ENCODE measurements at places on chromosomes 2 and 18.

- no peak for DNase-seq
Observed at GRCh38 chr2:138470941-138471340, 30.6 kb upstream of the SPOPL start.

- no peak for DNase-seq
Observed at GRCh38 chr2:60212181-60212945, 341.1 kb downstream of the BCL11A start.

DNA sequence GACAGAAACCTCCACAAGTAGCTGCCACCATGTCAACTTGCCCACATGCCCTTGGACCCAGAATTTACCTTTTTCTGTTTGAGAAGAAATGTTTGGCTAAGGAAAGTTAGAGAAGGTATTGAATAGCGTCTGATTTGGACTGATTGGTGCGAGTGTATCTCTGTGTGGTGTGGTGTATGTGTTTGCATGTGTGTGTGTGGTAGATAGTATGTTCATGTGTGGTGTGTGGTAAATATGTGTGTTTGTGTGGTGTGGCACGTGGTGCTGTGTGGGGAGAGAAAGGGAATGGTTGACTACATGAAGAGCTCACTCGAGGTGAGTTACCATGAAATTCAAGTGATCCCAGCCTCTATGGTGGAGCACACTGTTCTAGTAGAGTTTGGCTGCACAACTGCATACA is 360.8 kb upstream of the SPHKAP start:
- no peak for DNase-seq

- DNase-seq, result no peak
Observed at GRCh38 chr2:31962757-31963361, 47.9 kb downstream of the MEMO1 start.

DNA sequence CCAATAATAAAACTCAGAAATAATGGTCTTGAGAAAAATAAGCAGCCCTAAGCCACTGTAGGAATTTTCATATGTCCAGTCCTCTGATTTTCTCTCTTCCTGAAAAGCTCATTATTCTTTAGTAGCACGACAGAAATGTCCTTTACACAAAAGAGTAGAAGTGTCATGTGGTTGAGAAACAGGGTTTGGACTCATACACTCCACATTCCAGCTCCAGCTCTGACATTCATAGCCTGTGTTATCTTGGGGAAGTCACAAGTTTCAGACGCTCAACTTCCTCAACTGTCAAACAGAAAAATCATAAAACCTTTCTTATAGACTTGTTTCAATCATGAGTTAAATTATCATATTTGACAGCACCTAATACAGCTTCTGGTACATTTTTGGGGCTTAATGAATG is 511.5 kb downstream of the TNS1 start:
- no peak for DNase-seq

GRCh38 chr2:206802654-206803514 is 37.5 kb downstream of the FASTKD2 start:
- DNase-seq, result no peak

DNA sequence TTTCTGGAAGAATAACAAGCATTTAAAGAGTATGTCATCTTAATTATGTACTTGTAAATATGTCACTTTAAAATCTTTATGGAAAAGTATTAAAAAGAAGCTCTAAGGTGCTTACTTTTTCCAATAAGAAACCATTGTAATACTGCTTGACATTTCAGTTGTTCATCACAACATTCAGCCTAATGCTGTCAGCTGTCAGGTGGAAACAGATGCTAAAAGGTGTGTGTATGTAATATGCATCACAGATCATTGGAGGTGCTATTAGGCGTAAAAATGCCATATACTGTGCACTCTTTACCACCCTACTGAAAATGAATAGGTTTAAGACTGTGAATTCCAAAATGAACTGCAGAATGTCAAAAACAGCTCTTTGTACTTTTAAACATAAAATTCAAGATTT is 40.3 kb downstream of the METTL8 start:
- no peak for DNase-seq

GRCh38 chr2:161379740-161380139 is 36.4 kb upstream of the TBR1 start:
- DNase-seq, result no peak

GRCh38 chr2:201532686-201533304 is 81.3 kb downstream of the STRADB start:
- no peak for DNase-seq

DNA sequence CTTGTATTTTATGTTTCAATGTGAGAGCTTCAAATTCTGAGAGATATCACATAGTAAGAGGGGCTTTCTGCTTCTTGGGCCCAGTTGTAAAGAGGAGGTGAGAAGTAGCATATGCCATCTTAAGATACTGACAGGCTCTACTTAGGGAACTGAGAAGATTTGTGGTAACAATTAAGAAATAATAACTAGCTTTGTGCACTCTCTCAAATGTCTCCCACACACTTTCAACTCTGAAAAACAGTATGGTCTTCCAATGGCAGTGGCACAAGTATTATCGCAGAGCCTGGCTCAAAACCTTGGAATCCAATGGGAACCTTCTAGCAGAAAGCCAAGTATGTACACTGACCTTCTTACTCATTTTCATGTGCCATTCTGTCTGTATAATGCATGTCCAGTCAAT is 80.3 kb upstream of the FAM237A start:
- DNase-seq, result no peak

DNA sequence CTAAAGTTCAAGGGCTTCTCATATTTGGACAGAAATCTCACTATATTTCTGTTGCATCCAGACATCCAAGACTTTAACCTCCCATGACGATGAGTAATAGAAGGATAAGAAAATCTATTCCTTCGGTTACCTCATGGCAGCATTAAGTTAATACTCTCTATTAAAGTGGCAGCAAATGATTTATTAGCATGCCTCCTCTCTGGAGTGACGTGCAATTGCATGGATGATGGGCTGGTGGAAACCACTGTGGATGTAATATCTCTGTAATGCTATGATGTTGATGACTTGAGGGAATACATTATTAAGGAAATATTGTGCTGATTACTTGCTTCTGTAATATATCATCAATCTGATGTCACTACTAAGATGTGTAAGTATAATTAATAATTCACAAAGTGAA is 336.8 kb downstream of the DSEL start:
- no peak for DNase-seq

GRCh38 chr2:221961561-221961960 is 337.2 kb downstream of the PAX3 start:
- DNase-seq, result no peak

DNA sequence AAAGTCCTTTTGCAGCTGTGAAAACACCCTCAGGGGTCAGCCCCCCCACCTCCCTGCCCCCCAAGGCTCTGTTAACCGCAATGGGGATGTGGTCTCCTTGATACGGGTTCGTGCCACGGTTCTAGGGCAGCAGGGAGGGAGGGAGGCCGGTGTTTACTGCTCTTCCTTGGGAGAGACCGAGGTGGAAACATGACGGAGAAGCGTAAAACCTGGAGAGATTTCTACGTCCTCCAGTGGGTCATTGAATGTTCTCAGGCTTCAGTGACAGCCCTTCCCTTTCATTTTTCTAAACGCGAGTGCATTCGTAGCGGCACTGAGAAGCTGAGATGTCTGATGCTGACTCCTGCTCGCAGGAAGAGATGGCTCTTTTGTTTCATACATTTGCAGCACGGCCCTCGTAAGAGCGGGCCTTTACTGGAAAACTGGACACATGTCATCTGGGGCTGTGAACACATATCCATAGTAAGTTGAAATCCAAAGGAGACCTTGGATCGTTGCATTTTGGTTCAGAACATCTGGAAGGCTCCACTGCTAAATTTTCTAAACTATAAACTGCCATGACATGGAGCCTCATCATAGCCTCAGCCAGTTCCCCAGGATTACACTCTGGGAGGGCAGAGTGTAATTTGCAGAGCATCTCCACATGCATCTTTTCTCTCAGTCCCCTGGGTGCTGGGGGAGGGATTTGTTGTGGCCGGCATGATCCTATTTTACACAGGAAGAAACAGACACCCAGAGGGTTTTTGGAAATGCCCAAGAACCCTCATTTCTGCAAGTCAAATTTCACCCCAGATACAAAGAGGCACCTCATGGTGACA is 40.6 kb upstream of the HDAC4 start:
- DNase-seq, result peak; percentile 55

DNA sequence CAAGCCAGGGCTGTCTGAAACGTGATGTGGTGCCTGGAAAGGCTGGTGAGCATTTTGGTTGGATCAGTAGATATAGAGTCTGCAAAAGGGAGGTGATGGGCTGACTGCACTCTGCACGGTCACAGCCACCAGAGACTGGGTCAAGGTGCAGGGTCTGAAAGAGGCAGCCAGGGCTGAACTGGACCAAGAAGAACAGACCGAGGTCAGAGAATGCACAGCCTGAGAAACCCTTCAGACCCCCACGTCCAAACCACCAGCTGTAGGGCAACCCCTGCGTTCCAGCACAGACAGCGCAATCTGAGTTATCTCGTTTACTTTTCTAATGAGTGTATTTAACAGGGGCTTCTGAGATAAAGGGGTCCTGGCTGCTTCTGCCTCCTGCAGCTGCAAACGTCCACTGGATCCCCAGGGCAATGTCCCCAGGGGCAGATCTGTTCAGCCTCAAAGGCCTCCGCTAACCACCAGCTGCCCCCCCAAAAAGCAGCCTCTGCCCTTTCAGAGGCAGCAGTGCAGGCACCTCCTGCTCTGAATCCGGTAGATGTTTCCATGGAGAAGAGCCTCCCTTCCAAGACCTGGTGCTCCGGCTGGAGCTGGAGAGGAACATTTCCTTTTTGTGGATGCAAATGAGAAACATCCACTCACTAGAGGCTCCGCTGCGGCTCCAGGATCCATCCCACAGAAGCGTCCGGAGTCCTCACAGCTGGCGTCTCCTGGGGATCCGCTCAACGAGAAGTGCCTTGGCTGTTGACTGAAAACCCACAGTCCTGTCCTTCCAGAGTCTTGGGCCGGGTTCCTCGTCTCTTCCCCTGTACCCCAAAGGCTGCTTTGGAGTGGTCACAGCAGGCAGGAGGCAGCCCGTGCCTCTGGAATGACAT is 970 bp upstream of the KCNG2 start:
- DNase-seq, result no peak

GRCh38 chr2:42860319-42861094 is 68.1 kb upstream of the HAAO start:
- DNase-seq, result no peak

GRCh38 chr2:232667989-232668583 is 29.0 kb upstream of the GIGYF2 start:
- DNase-seq, result no peak

DNA sequence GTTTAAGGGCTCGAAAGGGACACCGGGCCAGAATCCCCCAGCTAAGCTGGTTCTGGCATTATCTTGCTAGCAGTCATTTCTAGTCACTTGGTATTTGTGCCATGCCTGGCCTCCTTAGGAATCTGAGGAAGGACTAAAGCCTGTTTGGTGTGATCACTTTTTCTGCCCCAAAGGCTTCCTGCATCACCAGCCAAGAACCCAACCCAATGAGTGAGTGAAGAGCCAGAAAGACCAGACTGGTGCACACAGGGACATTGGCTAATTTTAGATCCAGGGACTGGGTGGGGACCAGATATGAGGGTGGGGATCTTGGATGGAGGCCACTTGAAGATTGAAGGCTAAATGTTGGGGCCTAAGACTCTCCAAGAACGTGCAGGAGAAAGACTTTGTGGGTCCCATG is 411.9 kb upstream of the TNP1 start:
- no peak for DNase-seq

DNA sequence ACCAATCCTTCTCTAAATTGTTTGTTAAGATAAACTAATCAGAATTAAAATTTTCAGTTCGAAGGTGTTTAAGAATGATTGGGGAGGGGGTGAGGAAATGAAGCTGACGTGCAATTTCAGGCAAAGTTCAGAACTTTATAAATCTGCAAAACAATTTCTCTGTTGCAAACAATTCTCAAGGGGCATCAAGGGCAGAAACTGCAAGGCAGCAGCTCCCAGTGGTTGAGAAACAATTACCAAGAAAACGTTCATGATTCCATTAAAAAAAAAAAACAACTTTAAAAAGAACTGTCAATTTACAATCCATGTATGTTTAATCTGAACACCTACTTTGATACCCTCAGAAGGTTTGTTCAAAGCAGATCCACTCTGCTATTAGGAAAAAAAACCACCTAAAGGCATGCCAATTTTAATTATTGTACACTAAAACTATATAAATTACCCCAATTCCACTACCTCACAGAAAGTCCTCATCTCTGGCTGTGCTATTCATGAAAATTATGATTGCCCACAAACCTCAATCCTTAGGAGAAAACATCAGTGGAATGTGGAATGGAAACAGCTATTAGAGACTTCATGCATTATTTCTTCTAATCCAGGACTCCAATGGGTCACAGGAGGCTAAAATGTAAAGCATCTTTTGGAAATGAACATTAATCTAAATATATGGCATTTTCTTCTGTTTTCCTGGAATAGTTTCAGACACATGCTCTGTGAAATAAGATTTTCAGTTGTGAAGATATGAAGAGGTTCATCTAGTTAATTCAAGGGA is 119.9 kb upstream of the ACVR1C start:
- no peak for DNase-seq

GRCh38 chr18:6746386-6746960 is 17.0 kb downstream of the ARHGAP28 start:
- DNase-seq, result no peak

- no peak for DNase-seq
Observed at GRCh38 chr18:32427084-32427900, 43.4 kb downstream of the GAREM1 start.

- DNase-seq, result no peak
Observed at GRCh38 chr2:202909394-202910192, 1.9 kb downstream of the WDR12 start.

DNA sequence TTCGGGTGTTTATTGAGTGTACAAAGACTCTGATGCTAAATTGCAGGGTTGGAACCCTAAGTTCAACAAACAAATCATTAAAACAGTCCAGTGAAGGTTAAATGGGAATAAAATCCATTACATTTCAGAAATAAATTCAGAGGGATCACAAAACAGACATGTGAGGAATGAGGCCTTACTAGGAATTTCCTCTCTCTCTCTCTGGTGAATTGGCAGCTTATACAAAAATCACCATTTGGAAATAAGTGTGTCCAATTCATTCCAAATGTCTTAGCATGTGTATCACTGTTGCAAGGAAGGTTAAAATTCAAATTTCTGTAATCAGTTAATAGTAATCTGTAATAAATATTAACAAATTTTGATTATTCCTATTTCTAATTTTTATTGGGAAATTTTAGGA is 228.6 kb upstream of the PXDN start:
- no peak for DNase-seq

DNA sequence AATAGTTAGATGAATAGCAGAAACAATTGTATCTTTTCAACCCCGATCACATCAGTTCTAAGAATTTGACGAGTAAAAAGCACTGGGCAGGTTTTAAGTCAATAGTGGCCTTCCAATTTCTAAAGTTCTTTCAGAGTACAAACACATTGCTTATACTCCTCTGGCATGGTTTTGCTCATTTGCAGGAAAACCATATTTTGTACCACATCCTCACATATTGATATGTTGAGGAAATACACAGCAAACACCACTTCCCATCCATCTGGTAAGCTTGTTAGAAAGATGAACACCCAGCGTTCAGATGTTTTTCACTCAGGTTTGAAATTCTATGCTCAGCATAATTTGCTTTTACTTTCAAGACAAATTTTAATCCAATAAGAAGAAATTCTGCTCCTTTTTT is 344.6 kb upstream of the ACVR2A start:
- DNase-seq, result no peak

Data from suprapubic skin (tissue), 4 donors.